Posterior vena cava (tissue), 2 donors: ENCODE measurements at places on chromosomes 2 and 18. TPM values are rescaled to one million over a fixed set of nuclear protein-coding genes. Genes with fewer than 3 reads are reported as not detected.

Gene GALR1
- total RNA-seq: 0.05 TPM

Gene GALNT5
- total RNA-seq: 0.19 TPM

Gene IAH1
- 45.2 TPM for total RNA-seq

Gene ITPRID2
- 136 TPM for total RNA-seq

Gene CPO
- 0.24 TPM for total RNA-seq
